ENCODE measurements at places on chromosomes 11 and 22.

- no peak for DNase-seq
Measured at GRCh38 chr11:100999756-101000155, 129.9 kb downstream of the PGR start.

- no peak for DNase-seq
Measured at GRCh38 chr11:111652184-111652583, 49.9 kb downstream of the SIK2 start.

DNA sequence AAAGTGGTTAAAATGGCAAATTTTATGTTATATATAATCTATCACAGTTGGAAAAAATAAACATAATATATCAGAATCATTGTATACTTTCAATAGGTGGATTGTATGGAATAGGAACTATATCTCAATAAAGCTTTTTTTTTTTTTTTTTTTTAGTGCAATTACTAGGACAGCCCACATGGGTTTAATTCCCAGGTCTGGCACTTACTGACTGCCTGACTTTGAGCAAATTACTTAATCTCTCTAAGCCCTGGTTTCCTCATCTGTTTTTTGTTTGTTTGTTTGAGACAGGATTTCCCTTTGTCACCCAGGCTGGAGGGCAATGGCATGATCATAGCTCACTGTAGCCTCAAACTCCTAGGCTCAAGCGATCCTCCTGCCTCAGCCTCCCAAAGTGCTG is 26.1 kb upstream of the BAIAP2L2 start:
- DNase-seq = no peak

- DNase-seq = peak; percentile 4
Measured at GRCh38 chr22:35835998-35836691, 118.5 kb downstream of the APOL5 start.

GRCh38 chr11:30917859-30918478 is 331.8 kb upstream of the MPPED2 start:
- peak; percentile 76 for DNase-seq

DNA sequence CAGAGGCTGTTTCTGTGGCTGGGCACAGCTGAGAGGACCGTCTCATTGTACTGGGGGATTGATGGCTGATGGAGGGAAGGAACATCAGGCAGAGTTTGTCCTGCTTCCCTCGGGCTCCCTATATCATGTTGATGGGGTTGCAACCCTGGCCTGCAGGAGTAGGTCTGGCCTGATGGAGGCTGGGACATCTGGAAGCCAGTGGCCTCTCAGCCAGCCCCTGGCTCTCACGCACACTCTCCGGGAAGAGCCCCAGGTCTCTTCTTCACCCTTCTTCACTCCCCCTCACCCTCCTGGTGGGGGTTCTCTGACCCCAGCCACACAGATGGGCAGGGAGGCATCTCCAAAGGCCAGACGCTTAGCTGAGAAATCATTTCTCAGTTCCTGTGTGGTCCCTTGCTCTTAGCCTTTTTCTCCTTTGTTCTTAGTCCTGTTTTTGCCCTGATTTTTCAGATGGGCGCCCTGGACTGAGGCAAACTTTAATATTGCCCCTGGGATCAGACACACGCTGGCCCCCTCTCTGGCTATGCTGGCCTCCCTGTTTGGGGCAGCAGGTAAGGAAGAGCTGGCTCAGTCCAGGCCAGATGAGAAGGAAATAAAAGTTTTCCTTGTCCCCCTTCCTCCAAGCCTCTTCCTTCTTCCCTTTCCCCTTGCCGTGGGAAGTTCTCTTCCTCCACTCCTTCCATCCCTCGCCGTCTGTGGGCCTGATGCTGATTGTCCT is 13.9 kb upstream of the ANO1 start:
- no peak for DNase-seq

DNA sequence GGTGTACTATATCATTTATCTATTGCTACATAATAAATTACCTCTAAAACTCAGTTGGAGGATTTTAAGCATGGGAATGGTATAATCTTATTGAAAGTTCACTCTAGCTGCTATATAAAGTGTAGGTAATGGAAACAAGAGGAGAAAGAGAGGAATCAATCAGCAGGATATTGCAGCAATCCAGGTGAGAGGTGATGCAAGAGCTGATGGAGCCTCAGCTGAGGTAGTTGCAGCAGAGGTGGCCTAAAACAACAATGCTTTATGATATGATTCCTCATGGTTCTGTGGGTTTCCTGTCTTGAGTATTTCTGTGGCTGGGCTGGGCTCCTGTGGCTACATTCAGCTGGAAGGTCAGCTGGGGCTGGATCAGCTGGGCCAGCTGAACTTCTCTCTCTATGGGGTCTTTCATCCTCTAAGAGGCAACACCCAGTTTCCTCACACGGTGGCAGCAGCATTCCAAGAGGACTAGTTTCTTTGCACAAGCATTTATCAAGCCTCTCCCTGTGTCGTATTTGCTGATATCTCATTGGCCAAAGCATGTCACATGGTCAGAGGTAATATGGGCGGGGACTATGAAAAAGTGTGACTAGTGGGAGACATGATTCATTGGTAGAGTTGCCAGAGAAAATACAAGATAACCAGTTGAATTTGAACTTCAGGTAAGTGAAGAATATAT is 135.4 kb upstream of the LARGE1 start:
- peak; percentile 9 for DNase-seq

- no peak for DNase-seq
Measured at GRCh38 chr11:130219148-130219547, 59.6 kb downstream of the ST14 start.

DNA sequence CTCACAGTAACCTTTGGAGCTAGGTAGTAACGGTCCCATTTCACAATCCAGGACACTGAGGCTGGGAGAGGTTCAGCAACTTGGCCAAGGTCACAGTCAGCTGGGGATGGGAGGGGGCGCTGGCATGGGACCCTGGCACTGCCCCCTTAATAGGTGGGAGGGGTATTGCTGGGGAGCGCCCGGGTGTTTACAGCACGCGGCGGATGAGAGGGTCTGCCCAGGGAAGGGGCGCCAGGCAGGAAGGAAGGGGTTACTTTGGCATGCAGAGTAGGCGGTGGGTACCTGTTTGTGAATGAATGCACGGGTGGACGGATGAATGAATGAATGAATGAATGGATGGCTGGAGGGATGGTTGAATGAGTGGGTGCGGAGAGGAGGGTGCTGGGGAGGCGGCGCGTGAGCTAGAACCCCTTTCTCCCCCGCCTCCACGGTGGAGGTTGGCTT is 628 bp upstream of the FLRT1 start:
- DNase-seq = no peak

- no peak for DNase-seq
Measured at GRCh38 chr11:35029979-35030682, 108.8 kb upstream of the CD44 start.

GRCh38 chr11:35632301-35632700 is 14.0 kb downstream of the FJX1 start:
- no peak for DNase-seq

GRCh38 chr11:44600839-44601383 is 35.4 kb downstream of the CD82 start:
- DNase-seq = no peak

DNA sequence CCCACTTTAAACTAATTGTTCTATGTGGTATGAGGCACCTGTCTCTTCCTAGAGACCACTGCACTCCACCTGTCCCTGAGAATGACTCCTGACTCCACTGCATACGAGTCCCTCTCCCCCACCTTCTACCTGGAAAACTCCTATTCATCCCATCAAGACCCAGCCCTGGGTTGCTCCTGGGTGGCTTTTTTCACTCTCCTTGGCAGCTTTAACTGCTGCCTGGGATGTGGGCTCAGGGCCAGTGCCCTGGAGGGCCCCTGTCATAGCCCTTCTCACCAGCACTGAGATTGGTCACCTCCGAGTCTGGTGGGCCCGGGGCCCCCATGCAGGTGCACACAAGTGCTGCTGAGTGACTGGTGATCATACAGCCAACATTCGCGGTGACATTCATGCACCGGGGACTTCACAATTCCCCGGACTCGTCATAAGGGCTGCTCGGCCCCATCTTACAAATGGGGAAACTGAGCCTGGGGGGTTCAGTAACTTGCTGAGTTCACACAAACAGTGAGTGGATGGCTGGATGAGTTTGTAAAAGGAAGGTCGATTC is 25.9 kb upstream of the TOLLIP start:
- no peak for DNase-seq

DNA sequence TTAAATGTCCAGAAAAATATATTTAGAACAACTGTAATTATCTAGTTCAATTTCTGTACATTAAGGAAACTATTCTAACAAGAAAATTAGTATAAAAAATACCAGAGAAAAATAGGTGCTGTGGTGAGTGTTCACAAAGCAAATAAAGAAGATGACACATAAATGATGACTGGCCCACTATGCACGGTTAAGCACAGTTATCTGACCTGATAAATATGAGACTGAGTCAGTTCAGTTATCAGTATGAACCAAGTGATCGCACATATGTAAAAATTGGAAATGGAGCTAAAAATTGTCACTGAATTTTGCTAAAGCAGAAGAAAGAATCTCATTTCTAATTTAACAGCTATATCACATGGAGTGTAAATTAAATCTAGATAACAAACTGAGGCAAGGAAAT is 18.8 kb upstream of the MAML2 start:
- no peak for DNase-seq

GRCh38 chr11:102240502-102240901 is 76.8 kb upstream of the BIRC3 start:
- no peak for DNase-seq

DNA sequence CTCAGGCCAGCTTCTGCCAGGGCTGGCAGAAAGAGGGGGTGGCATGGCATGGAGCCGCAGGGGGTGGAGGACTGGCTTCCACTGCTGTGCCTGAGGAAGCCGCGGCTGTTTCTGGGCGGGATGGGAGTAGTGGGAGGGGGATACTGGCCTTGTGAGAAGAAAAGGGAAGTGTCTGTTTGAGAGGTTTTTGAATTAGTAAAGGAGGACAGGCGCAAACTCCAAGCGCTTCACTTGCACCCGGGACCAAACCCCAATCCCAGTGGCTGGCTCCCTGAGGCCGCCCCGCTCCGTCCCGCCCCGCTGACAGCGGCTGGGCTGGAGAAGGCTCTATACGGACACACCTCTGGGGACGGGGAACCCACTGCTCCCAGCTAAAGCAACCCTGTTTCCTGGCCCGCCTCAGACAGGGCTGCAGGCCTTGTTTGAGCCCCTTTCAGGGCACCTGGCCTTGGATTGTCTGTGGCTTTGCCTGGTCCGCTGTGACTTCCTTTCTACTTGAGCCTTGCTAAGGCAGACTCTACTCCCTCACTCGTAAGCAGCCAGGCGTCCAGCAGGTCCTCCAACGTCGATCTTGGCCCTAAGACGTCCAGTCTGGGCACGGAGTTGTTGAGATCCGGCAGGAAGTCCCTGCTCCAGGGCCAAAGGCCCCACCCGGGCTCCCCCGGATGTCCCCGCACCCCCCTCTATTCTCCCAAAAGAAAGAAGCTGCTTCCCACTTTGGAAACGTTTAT is 2.2 kb downstream of the APOA1 start:
- DNase-seq = no peak

DNA sequence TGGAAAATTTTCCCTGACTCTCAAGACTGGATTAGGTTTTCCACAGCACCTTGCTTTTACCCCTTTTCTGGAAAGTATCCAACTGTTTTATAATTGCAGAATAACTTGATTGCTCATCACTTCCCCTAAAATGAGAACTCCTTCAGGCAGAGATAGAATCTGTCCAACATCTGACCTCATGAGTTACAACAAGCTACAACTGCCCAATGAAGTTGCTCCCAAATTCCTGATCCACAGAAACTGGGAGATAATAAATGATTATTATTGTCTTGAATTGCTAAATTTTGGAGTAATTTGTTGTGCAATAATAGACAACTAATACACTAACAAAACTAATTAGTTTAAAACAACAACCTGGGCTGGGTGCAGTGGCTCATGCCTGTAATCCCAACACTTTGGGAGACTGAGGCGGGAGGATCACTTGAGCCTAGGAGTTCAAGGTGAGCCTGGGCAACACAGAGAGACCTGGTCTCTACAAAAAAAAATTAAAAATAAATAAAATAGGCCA is 10.0 kb upstream of the CCDC83 start:
- no peak for DNase-seq
